EL (cell line): ENCODE measurements at places on chromosomes 5 and 9.

DNA sequence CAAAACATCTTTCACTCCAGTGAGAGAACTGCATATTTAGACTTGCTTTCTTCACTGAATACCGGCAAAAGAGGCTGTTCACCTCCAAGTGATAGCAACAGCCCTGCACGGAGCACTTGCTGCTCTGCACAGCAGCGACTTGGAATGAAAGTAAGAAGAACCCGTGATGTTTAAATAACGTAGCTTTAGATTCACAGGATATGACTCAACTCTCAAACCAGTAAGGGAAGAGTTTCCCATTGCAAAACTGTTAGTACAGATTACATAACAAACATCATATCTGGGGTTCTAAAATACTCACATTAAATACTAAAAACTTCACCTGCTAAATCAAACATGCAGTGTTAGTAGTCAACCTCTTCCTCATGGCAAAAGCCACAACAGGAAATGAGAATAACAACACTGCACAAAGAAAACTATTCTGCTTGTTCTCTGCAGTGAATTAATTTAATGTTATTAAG, 203.4 kb downstream of the MCTP1 start:
- peak; percentile 78 for DNase-seq

DNA sequence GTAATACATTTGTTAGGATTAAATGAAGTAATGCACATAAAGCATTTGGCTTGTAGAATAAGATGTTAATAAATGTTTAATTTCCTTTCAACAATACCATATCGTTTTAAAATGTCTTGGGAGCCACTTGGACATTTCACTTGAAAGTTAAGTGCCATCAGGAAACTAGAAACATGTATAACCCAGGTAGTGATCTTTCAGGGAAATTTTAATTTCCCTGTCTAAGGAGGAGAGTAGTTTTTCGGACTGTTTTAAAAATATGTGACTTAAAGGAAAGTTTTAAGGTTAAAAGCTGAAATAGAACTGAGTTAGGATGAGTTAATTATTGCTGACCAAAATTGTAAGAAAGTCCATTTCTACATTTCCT, 18.0 kb downstream of the CDC42SE2 start:
- DNase-seq: no peak

DNA sequence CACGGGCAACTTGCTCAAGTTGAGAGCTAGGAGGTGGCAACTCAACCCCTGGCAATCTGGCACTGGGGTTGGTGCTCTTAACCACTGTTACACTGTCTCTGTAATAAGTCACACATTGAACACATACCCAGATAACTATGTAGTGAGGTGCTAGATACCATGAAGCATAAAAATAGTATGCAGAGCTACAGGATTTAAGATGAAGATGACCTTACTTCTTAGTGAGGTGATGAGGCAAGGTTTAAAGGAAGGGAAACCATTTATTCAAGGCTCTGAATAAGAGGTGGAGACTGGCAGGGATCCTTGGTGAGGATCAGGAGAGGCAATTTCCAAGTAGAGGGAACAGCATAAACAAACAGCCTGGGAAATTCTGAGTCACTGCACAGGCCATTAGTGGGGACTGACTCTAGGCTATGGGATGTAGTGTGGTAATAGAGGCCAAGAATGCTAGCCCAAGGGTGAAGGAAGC, 67.6 kb upstream of the NR3C1 start:
- peak; percentile 83 for DNase-seq

- DNase-seq: peak; percentile 71
Observed at GRCh38 chr5:144203750-144204596, 33.3 kb downstream of the KCTD16 start.

DNA sequence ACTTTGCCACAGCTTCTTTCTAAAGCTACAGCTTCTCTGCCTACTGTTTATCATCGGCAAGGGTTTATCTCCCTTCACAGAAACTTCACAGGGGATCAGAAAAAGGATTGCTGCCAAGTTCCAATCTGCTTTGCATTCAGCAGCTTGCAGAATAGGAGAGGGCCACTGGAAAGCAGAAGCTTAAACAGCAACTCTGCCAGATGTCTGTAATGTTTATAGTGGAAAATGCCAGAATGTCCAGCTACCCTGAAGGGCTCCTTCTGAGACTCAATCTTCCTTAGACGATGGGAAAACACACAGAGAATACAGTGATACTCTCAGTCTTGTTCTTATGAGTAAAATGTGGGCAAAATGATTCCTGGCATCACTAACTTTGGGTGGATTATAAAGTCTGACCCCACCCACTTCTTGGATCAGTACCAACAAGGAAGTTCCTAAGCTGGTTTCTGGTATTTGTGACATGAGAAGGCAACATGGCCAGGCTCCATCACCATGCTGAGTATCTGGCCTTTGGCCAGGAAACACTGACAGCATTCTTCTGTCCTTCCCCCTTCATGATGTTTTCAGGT, 19.0 kb downstream of the STOM start:
- peak; percentile 91 for DNase-seq

- no peak for DNase-seq
Observed at GRCh38 chr5:64166201-64166959, 737 bp downstream of the RNF180 start.

GRCh38 chr9:77575785-77576184, 72.3 kb downstream of the GNA14 start:
- peak; percentile 22 for DNase-seq

- DNase-seq: no peak
Observed at GRCh38 chr5:170266570-170267381, 30.8 kb downstream of the LCP2 start.

- DNase-seq: no peak
Observed at GRCh38 chr5:179872055-179872827, 13.6 kb upstream of the MRNIP start.

- DNase-seq: peak; percentile 70
Observed at GRCh38 chr5:35811108-35811741, 45.5 kb upstream of the IL7R start.
